Retina (tissue), 1 donor: ENCODE measurements at places on chromosomes 2 and 18.
A peak's percentile ranks its signal among the peaks of the same experiment; 100 is the strongest.

DNA sequence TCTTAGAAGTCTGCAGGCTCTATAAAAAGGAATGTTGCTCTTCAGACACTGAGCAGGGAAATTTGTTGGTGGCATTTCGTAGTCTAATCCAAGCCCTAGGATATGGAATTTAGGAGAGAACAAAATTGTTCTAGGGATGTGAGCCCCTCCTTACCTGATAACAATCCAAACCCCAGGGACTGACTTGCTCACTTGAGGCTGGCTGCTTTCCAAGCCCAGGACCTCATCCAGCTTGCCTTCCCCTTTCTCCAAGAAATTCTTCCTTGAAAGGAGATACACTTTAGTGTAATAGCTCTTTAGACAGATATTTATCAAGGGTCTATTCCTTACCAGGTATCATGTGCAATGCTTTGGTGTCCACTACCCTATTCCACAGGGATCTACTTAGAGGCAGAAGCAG lies 279.8 kb downstream of the C1D start:
- no peak for DNase-seq

DNA sequence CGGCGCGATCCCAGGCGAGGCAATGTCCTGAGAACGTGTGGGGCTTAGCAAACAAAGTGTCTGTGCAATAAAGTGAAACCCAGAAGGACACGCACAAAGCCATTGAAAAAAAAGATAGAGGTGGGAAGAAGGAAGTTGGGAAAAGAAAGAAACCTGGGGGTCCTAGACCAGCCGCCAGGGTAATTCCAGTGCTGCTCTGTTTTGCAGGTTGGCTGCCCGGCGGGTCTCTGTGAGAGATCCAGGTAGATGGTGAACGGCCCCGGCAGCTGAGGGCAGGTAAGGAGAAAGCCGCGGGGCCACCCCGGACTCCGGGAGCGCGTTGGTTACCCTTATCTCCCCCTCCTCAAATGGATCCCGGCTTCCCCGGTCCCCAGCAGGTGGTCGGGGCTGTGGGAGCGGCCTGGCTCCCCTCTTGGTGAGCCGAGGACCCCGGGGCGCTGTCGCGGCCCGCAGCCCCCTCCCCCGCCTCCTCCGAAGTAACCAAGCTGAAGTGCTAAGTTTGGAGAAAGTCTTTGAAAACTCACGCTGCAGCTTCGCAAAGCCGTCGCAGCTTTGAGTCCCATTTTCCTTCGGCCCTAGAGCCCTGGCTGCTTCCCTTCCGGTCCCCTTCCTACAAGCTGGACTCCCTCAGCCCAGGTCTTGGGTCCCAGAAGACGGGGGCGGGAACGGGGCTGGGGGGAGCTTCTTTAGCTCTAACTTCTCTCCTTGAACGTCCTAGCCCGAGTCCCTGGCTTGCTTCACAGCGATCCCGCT lies 588 bp downstream of the OTX1 start:
- DNase-seq, result no peak

- no peak for DNase-seq
These were observed 8.6 kb downstream of the SNRNP27 start for GRCh38 chr2:69902213-69902922.

DNA sequence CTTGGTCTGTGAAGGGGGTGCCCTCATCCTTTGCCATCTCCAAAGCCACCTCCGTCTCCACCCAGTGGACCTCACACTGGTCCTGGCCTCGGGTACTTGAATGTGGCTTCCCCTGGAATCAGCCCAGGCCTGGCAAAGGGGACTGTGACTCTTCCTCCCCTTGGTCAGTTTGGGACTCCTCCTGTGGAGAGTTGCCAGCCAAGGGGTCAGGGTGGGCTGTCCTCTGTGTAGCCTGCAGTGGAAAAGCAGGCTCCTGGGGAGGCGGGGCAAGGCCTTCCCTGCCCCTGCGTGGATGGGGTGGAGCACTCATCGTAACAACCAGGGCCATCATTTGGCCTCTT lies 59.8 kb downstream of the INHBB start:
- no peak for DNase-seq

- peak; percentile 96 for DNase-seq
These were observed at the start of gene CHAC2 for GRCh38 chr2:53767405-53768241. Gene CHAC2, plus strand, starts transcription at chr2:53767804. Its CDS starts 83 bp downstream, at chr2:53767887.

DNA sequence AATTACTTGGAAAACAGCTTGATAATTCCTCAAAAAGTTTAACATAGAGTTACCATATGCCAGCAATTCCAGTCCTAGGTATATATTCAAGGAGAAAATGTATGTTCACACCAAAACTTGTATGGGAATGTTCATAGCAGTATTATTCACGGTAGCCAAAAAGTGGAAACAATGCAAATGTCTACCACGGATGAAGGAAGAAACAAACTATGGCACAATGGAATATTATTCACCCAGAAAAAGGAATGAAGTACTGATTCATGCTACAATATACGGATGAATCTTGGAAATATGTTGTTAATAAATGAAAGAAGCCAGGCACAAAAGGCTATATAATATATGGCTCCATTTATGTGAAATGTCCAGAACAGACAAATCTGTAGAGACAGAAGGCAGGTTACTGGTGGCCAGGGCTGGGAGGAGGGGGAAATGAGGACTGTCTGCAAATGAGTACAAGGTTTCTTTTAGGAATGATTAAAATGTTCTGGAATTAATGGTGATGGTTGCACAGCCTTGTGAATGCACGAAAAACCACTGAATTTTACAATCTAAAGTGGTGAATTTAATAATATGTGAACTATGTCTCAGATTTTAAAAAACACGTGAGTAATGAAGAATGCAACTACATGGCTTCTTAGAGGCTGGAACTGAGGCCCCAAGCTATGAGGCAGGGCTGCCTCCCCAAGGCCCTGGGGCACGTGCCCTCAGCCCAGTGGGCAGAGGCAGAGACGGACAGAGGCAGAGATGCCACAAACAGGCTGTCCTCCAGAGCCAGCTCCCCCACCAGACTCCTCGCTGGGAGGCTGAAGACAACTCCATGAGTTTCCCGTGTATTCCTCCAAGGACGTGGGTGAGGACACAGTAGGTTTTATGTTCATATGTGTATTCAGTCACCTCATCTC lies 5.0 kb downstream of the LIMS2 start:
- no peak for DNase-seq

DNA sequence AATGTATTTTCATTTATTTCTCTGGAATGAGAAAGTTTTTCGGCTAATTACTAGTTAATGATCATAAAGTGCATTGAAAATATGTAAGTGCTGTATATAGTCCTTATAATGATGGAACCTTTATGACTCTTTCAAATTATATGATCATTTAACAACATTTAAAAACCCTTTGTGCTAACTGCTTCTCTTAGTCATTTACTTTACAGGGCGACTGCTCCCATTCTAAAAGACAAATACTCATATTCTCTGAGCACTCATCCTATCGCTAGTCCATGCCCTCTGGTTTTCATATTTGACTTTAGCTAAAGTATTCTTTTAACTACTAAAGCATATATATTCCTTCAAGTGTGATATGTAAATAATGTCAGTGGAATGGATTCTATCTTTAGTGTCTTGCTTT lies 168.2 kb downstream of the CDH7 start:
- no peak for DNase-seq

- no peak for DNase-seq
These were observed 100.5 kb downstream of the SPOPL start for GRCh38 chr2:138602166-138602460.

DNA sequence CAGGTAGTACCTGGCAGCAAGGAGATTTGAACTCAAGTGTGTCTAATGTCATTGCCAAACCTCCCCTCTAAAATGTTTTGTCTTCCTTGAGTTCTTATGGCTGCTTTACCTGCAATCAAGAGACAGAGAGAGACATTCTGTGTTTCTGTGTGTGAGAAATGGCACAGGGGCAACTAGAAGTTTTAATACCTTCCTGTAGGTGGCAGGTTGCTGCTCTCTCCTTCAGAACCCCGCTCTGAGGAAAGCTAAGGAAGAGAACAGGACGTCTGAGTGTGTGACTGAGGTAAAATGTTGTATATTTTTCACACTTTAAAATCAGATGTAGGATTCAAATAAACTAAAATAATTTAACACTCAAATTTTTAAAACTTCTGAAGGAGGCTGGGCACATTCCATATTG lies 19.2 kb downstream of the DTNA start:
- no peak for DNase-seq

DNA sequence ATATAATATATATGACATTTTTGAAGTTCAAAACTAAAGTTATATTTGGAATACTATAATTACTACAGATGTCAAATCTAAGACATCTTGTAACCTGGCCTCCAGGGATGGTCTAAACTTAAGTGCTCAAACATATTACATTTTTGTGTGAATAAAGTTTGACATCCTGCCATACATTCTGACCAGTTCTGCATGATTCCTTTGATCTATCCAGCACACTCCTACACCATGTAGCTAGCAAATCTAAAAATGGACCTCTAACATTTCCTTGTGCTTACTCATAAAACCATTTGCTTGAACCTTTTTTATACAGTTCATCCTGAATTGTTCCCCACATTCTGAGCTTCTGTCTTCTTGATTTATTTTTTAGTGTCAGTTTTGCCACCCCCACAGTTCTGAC lies 294.3 kb upstream of the ZNF804A start:
- DNase-seq, result no peak

- no peak for DNase-seq
These were observed 292.0 kb downstream of the ZNF804A start for GRCh38 chr2:184890311-184890710.

DNA sequence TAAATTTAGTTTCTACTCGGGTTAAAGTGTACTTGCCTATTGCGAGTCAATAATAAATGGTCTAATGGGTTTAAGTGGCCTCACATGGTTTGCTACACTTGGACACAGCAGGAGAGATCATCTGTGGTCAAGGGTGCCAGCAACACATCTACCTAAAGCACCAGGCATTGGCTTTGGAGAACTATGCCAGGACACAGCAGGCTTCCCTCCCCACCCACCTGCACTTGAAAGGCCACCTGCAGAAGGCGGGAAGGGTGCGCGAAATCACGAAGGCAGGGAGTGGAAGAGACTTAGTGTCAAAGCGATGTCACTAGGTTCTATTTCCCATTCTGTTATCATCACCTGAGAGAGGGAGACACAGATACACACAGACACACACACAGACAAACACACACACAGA lies 44.5 kb downstream of the MYT1L start:
- no peak for DNase-seq
